Stimulated activated CD4-positive, alpha-beta T cell treated with anti-CD3 and anti-CD28 coated beads, Interleukin-1b, Interleukin-23, amount 100 ng/mL, for 24 hours (primary cell): ENCODE measurements at places on chromosomes 2 and 18.

- no peak for DNase-seq
These were observed 124.1 kb upstream of the CDH19 start for GRCh38 chr18:66727991-66728390.

GRCh38 chr2:67246791-67247190, 150.3 kb upstream of the ETAA1 start:
- DNase-seq, result no peak

DNA sequence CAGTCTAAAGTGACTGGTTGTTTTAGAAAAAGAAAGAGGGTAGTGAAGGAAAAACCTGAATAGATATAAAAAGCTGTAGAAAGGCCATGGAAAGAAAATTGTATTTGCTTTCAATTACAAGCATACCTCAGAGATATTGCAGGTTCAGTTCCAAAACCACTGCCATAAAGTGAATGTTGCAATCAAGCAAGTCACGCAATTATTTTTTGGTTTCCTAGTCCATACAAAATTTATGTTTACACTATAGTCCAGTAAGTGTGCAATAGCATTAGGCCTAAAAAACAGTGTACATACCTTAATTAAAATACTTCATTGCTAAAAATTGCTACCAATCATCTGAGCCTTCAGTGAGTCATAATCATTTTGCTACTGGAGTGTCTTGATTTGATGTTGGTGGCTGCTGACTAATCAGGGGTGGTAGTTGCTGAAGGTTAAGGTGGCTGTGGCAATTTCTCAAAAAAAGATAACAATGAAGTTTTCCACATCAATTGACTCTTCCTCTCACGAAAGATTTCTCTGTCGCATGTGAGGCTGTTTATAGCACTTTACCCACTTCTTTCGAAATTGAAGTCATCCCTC, 2003.8 kb upstream of the PIK3C3 start:
- no peak for DNase-seq

DNA sequence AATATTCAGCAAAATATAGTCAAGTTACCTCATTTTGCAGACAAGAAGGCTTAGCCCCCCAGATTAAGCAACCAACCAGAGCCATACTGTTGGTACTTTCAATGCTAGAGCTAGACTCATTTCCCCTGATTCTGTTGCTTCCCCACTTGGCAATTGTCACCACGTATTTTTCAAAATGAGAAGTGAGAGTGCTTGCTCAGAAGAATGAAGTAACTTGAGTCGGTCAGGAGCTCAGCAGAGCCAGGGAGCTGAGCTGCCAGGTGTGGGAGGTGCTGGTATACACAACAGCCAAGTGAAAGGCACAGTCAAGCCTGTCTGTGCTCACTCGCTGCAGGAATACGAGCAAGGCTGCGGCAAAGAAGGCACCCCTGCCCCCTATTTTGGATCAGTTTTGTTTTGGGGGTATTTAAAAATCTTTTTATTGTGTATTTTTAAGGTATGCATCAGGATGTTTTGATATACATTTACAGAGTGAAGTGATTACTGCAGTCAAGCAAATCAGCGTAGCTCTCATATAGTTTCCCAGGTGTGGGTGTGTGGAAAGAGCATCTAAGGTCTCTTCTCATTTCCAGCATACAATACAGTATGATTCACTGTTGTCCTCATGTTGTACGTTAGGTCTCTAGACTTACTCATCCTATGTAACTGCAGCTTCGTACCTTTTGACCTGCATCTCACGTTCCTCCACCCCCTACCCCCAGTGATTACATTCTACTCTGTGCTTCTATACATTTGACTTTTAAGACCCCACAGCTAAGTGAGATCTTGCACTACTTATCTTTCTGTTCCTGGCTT, 62.4 kb downstream of the MRPS9 start:
- no peak for DNase-seq

DNA sequence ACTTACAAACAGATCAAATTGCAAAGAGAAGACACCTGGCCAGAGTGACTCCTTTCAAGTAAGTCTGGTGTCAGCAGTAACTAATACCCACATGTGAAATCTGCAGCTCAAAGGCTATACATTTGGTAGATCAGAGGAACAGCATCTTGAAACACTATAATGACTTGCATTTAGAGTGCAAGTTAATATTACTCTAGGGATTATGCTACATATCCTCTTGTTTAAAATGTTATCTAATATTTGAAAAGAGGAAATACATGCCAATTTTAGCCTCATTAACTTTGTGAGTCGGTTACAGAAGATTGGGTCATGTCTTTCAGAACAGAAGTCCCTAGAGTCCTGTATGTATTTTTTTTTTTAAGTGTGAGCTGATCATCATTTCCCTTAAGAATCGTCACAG, 15.2 kb downstream of the LANCL1 start:
- DNase-seq, result no peak

GRCh38 chr2:196123679-196124373, 47.6 kb downstream of the STK17B start:
- DNase-seq, result no peak

GRCh38 chr2:5691985-5692529, at the start of gene SOX11:
Gene SOX11, plus strand, starts transcription at chr2:5692384. Its CDS starts 338 bp downstream, at chr2:5692722.
- no peak for DNase-seq

DNA sequence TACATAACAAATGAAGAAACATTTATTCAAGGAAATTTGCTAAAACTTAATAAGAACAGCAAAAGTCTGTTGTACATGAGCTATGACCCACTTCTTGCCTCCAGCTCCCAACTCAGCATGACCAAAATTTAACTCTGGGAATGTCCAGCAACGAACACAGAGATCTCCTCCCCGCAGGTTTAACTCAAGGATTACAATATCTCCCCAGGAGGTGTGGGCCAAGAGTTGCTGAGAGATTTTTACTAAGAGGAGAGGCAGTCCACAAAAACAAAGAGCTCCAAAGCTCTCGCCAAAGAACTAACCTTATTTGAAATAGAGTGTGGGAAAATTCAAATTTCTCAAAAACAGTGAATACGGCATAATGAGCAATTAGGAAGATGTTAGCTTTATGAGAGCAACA, 318.5 kb downstream of the GRB14 start:
- no peak for DNase-seq

- DNase-seq, result no peak
These were observed 20.2 kb downstream of the IL18RAP start for GRCh38 chr2:102442967-102443828.

DNA sequence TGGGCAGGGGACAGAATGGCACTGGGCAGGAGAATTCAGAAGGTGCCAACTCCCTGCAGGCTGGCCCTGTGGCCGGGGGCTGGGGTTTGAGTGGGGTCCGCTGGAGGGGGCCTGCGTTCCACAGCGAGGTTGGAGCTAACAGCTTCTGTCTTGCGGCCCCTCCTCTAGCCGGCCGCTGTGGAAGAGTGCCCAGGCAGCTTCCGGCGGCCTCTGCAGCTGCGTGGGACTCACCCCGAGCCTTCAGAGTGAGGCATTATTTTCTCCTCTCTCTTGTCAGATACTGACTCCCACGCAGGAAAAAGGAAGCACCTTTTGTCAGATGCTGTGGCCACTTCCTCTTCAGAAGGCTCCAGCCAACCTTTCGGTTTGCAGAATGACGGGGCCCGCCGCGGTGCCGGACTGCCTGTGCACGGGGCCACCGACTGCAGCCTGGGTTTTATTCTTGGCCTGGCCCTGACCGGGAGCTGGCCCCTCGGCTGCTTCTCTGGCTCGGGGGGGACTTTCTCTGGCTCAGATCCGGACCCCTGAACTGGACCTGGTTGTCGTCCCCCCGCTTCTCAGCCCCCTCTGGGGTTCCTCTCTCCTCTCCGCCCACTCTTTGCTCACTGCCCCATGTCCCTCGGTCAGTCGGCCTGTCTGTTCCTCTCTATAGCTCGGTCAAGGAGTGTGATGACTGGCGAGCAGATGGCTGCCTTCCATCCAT, 40.1 kb downstream of the ARHGAP25 start:
- no peak for DNase-seq

DNA sequence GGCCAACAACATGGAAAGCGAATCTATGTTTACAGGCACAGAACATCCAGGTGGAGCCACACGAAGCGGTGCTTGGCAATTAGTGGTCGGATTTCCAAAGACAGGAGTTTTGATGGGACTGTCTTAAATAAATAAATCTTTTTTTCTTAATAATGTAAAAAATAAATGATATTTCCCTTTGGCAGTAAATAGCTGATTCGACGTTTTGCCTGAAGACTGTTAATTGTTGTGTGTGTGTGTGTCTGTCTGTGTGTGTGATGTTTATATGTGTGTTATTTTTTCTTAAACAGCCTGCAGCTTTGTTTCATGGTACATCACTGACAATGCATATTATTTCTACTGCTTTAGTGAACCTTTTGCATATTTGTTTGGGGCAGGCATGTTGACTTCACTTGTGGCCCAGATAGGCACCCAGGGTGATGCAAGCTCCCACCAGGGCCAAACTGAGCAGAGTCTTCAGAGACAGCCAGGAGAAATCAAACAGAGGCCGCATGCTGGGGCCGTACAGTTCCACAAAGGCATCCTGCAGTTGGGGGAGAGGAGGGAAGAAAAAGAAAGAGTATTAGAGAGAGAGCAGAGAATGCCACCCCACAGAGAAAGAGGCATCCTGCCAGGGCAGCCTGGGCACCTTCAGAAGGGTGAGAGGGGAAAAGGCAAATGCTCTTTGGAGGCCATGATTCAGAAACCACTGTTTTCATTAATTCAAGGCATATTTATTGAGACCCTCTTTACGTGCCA, 191.2 kb downstream of the BCL2 start:
- no peak for DNase-seq
